Stimulated activated naive CD4-positive, alpha-beta T cell (primary cell): ENCODE measurements at places on chromosomes 4 and X.

DNA sequence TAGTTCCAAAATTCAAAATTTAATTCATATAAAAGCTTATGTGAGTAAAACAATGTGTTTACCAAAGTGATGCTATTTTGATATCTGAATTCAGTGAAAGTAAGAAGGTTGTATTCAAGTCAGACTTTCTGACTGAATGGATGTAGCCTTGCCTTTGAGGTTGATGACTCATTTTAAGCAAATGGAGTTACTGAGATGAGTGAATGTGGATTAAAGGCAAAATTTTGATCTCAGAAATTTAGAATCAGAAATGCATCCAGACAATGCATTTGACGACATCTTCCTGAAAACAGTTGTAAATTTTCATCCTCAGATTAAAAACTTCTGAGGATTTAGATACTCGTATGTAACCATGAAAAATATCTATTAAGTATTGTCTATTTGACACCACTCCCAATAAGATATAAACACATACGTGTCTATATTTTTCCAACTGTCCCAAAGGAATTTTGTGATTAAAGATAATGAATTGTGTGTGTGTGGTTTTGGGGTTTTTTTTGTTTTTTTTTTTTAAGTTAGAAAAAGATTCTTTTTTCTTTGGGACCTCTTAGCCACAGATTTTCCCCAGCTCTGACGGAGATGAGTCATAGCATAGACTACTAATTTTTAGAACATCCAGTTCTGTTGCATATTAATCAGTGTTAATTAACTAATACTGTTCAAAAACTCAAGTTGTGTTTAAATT lies 34.4 kb downstream of the NFKB1 start:
- DNase-seq: no peak

DNA sequence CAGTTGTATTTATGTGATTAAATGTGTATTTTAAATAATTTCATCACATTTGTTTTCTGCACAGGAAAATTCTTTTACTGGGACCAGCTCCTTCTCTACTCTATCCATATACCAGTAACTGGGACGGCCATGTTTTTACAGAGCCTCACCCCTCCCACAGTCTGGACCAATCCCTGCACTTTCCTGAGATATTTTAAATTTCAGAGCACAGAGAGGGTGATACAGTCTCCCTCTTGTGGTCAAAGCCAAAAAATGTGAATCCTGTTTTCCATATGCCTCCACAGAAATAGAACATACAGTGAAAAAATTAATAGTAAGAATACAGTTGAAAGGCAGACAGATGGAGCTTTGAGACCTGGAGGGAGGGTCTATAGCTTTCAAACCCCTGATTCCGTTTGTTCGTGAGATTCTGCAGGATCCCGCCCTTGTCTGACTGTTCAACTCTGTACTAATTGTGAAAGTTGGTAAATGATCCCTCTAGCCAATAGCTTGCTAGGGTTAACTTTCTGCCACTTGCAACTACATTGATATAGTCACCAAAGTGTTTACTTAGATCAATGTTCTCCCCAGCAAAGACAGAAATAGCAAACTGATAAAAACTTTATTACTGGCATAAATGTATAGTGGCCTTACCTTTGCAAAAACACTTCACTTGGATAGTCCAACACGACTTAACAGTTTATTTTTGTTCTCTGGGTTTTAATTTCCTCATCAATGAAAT lies 172.2 kb downstream of the PPARGC1A start:
- DNase-seq: no peak

DNA sequence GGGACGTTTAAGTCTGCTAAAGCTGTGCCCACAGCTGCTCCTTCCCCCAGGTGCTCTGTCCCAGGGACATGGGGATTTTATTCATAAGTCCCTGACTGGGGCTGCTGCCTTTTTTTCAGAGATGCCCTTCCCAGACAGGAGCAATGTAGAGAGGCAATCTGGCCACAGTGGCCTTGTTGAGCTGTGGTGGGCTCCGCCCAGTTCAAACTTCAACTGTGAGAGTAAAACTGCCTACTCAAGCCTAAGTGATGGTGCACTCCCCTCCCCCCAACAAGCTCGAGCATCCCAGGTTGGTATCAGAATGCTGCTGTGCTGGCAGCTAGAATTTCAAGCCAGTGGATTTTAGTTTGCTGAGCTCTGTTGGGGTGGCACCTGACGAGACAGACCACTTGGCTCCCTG lies 1371.4 kb downstream of the ADGRL3 start:
- no peak for DNase-seq

DNA sequence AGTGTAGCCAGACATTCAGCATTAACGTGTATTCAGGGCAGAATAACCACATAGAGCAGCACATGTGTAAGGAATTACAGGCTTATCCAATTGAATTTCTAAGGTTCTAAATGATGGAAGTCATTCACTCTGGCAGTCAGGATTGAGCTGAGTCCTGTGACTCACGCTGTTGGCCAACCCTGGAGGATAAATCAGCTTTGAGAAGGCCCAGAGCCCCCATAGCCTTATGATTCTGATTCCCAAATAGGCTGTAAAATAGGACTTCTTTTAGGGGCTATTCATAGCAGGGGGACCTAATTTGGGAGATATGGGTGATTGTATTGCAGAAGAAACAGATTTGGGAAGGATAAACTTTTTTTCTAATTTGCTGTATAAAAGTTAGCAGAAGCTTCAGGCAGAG lies 8.1 kb upstream of the HPF1 start:
- DNase-seq: no peak

GRCh38 chr4:73762409-73762808 lies 22.0 kb downstream of the CXCL8 start:
- no peak for DNase-seq

- no peak for DNase-seq
Measured at GRCh38 chr4:10577018-10577417, 107.5 kb downstream of the CLNK start.

GRCh38 chr4:55512922-55513571 lies 33.7 kb downstream of the CLOCK start:
- no peak for DNase-seq

DNA sequence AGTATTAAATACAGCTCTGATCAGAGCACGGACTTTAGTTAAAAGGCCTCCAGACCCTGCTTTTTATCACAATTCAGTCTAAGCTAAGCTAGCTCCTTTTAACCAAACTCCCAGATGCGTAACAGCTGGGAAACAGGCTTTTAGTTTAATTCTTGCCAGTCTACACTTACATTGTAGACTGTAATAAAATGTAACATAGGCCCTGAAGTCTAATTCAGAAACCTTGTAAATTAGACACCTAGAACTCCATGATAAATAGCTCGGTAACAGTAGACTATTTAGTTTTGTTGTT lies 20.1 kb downstream of the FBXO8 start:
- DNase-seq: no peak

DNA sequence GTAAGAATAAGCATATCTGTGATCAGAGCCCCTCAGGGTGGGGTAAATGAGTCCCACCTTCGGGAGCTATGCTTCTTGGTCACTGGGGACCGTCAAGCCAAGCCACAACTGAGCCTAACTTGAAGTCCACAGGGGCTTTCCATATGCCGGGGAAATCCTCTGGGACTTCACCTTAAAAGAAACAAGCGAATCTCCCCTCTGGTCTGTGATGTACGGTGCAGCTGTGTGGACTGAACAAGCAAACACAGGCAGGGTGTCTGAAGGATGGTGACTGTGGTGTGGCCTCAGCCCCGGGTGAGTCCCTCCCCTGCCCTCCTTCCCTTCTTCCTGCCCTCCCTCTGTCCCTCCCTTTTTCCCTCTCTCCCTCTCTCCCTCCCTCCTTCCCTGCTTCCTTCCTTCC lies 29.7 kb upstream of the PPP2R2C start:
- DNase-seq: no peak

DNA sequence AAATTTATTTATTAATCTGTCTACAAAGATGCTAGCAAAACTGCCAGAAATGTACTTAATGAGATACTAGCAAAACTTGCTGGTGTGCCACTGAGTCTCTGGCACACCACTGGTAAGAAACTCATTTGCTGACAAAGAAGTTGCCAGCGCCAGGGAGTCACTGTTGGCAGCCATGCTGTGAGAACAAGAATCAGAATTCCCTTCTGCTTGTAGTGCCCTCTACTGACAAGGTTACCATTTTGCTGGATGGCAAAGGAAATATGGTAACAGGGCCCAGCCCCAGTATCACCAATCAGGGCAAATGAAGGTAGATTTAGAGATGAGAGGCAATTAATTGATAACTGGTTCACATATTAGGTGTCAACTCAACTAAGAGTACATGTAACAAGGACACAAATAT lies 750.1 kb upstream of the ADGRL3 start:
- DNase-seq: no peak

GRCh38 chrX:17403189-17403691 lies 28.2 kb downstream of the NHS start:
- no peak for DNase-seq

DNA sequence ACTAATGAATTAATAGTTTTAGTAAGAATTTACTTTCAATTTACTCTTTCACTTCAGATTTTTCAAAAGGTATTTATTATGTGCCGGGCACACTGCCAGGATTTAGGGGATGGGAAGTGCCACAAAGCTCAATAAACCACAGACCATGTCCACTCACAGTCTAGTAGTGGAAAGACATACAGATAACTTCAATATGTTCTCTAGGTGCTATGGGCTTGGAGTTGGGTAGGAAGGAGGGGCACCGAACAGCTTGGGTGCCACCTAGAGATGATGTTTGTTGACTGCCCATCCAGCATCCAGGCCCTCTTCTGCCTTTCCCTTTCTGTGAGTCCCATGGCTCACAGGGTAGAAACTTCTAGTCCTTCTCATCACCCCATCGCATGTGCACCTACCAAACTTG lies 17.8 kb downstream of the MFAP3L start:
- DNase-seq: no peak

GRCh38 chr4:137909529-137910309 lies 332.4 kb downstream of the SLC7A11 start:
- DNase-seq: no peak

- DNase-seq: no peak
Measured at GRCh38 chrX:1860936-1861594, 246.2 kb downstream of the ASMT start.

- DNase-seq: no peak
Measured at GRCh38 chr4:102807345-102807744, 20.0 kb downstream of the UBE2D3 start.

DNA sequence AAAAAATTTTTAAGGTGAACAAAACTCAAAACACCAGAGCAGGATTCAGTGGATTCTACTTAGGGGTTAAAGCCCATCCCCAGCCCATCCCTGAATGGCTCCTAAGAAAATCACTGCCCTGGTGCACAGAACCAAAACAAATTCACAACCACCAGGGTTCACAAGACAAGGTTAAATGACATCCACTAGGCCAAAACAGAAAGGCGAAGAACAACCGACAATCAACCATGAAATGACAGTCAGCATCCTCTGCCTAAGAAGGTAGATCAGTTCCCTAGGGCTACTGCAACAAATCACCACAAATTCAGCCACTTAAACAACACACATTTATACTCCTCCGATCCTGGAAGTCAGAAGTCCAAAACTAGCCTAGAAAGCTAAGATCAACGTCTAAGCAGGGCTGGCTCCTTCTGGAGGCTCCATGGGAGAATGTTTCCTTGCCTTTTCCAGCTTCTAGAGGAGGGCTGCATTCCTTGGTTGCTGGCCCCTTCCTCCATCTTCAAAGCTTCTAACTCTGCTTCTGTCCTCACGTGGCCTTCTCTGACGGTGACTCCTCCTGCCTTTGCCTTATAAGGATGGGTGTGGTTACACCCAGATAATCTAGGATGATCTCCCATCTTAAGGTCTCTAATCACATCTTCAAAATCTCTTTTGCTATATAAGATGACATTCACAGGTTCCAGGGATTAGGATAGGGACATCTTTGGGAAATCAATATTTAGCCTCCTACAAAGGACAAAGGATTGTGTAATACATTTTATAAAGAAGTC lies 1.8 kb downstream of the CCNQ start:
- no peak for DNase-seq

- no peak for DNase-seq
Measured at GRCh38 chr4:132266374-132266773, 882.7 kb upstream of the PCDH10 start.

DNA sequence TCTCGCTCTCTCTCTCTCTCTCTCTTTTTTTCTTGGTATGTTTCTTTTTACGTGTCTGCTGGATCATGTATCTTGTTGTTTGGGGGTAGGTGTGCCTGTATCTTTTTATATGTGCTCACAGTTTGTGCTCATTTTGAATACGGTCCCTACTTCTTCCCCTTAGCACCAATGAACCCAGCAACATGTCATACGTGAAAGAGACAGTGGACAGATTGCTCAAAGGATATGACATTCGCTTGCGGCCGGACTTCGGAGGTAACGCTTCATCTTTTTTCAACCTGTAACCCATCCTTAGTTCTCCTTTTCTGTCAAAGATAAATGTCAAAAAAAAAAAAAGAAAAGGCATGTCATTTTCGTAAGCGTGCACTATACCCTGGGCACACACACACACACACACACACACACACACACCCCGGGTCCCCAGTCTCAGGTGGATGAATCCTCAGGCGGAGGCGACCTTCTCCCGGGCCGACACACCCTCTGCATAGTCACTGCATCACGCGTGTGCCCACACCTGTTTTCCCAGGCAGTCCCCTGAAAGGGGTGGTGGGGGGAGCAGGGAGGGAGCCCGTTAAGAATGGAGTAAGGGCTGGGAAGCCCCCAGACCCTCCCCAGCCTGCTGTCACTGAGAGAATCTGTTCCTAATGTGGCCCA lies 511 bp downstream of the GABRB1 start:
- DNase-seq: no peak

DNA sequence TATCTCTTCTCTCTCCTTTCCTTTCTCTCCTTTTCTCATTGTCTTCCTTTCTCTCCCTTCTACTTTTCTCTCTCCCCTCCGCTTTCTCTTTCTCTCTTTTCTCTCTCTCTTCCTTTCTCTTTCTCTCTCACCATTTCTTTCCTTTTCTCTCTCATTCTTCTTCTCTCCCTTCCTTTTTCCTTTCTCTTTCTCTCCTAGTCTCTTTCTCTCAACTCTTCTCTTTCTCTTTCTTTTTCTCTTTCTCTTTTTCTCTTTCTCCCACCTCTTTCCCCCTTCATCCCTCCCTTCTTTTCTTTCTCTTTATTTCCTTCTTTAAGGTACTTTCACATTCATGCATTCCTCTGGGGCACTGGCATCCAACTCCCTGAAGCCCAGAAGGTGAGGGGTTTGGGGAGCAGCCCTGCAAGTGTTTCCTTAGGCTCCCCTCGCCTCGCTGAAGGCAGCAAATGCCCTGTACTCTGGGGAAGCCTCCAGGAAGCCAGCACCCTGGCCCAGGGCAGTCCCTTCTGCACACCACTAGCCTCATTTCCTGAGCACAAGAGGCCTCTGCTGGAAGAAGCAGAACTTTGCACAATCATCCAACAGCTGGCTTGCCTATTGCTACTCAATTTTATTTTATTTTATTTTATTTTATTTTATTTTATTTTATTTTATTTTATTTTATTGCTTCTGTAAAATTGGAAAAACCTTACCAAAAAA lies 124.2 kb downstream of the NFKB1 start:
- peak; percentile 64 for DNase-seq
